ENCODE measurements at places on chromosomes 2 and 18.

GRCh38 chr18:80154293-80154692, 45.2 kb downstream of the ADNP2 start:
- no peak for DNase-seq

DNA sequence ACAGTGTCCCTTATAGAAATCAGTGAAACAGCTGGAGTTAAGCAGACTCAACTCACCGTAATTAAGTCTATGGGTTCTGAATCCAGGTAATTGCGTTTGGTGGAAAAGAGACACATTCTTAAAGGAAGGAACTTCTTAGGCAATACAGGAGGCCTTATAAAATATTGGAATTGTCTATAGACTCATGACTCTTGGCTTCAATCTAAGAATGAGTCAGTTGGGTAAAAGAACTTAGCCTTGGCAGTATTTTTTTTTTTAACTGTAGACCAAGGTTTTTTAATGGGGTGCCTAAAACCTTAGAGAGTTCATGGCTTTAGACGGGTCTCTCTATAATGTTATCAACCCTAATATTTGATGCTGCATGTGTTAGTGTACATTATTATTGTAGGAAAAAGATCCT, 47.6 kb downstream of the CCDC85A start:
- no peak for DNase-seq

DNA sequence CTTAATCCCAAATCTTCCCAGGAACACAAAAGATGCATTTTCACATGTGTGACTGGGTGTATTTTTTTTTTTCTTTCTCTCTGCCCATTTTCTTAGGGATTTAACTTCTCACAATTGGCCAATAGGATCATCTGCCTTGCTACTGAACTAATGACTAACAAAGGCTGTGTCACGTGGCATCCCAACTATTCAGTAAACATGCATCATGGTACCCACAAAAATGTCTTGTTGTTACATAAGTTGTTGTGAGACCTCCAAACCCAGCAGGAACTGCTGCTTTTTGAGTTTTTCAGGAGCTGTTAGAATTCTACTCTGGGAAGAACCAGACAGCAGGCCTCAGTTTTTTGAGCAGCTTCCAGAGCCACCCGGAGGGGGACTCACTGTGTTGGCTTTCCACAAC, 31.9 kb downstream of the GAD1 start:
- DNase-seq = no peak

GRCh38 chr2:10426726-10427617, 21.2 kb downstream of the ODC1 start:
- DNase-seq = no peak

GRCh38 chr2:85611705-85612587, at the start of gene C2orf68:
C2orf68 (minus strand) TSS chr2:85612066; CDS start chr2:85611984, 82 bp downstream.
- DNase-seq = peak; percentile 95

DNA sequence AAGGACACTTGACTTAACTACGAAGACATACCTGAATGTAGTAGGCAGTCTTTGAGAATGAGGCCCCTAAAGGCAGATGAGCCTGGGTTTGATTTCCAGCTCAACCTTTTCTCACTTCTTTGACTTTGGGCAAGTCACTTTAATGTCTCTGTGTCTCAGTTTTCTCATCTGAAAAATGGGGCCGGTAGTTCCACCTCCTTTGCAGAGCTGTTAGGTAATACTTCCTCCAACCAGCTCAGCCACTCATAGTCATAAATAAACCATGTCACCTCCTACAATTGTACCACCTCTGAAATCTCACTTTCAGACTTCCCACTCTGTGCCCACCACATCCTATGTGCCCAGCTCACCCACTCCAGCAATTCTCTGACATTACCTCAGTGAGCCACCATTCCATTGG, 10.4 kb downstream of the ARHGAP25 start:
- DNase-seq = no peak

DNA sequence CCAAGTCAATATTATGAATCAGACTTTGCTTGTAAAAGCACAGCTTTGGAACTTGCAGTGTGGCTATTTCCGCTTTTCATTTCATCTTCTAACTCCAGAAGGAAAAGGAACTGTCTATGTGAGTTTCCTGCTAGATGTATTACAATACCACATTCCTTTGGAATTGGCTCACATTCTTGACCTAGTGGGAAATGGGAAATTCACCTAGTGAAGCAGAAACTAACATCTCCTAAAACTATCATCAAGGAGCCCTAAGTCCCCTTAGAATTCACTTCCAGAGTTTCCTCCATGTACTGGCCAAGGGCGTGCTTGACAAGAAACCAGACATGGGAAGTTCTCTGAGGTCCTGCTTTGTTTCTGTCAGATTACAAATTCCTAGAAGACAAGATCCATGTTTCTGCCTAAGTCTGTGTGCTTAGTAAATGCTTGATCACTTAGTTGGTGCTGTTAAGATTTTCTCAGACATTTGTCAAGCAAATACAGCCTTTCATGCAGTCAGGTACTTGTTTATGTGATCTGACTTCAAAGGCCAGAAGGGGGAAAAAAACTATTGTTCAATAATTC, 275.7 kb upstream of the FN1 start:
- DNase-seq = no peak

DNA sequence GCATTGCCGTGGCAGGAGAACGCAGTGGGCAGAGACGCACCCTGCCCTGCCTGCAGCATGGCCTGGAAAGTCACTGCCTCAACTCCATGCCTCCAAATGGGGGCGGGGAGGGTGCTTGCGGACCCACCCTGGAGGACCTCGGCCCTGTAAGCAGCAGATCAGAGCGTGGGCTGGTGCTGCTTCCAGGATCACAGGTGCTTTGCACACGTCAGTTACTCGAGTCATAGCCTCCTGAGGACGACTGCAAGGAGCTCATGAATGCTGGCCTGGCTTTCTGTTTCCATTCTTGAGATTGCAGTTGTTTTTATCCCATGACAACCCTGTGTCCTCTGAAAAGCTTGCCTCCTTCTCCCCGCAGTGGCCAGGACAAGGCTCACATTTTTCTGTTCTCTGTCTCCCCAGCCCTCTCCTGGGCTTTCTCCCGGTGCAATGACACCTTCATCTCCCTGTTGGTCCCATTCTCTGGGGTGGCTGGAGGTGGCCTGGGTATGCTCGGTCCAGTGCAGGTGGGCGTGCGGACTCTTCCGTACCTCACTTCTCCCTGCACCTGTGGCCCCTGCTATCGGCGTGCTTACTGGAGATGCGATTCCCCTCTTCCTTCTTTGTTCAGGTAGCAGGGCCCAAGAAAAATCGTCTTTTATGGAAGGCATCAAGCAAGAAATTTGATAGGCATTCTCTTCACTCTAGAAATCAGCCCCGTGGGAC, 208.0 kb downstream of the GBX2 start:
- DNase-seq = no peak

DNA sequence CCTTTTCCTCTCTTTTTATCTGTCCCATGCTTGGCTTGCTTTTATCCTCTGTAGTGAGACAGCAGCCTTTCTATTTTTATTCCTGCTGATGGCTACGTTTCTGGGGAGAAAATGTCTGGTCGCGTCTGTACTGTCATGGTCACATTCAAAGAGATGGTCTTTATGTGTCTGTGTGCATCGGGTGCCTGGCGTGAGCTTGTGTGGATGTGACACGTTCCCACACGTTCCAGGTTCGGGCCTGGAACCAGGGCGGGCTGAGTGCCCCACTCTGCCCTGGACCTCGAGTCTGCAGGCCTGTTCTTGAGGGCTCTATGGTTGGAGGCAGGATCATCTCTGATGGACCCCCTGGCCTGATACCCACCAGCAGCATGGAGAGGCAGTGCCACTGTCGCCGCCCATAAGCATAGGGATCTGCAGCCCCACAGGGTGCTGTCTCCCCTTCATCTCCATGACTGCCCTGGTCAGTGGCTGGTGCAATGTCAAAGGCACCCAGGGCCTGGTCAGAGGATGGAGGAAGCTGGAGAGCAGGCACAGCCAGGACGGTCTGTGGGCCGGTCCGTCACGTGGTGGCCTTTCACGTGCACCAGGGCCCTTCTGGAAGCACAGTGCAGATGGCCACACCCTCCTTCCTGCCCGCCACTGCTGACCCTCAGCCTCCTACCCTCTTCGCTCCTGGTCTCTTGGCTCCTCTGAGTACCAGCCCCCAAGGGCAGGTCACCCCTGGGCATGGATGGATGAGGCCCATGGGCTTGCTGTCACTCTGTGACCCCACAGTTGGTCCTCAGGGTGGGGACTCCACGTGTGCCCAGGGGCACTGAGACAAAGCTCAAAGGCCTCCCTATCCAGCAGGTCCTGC, 149.2 kb upstream of the TWIST2 start:
- DNase-seq = no peak

DNA sequence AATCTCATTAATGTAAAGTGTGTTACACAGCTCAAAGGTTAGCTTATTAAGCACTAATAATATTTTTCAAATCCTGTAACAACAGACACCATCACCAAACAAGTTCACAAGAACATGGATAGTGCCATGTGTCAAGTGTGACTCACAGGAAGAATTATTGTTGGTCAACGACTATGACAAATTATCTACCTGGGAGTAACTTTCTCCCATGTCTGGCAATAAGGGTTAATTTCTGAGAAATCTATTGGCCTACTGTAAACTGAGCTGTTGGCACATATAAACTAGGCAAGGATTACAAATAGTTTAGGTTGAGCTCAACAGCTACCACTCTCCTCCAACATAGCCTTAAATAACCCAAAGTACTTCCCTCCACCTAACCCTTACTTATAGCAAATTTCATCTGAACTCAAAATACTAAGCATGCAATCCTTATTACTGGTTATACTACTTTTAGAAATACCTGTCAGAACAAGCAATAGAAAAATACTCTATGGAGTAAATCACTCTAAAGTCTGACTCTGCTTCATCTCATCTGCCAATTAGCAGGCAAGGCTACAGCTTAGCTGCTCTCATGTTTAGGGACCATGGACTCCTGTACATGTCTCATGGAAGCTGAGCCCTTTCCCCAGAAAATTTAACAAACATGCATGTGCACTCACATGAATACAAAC, 223.0 kb downstream of the NBAS start:
- no peak for DNase-seq
